Endothelial cell of umbilical vein (primary cell): ENCODE measurements at places on chromosomes 7 and 10. TPM values are rescaled to one million over a fixed set of nuclear protein-coding genes. Genes with fewer than 3 reads are reported as not detected.

DNA sequence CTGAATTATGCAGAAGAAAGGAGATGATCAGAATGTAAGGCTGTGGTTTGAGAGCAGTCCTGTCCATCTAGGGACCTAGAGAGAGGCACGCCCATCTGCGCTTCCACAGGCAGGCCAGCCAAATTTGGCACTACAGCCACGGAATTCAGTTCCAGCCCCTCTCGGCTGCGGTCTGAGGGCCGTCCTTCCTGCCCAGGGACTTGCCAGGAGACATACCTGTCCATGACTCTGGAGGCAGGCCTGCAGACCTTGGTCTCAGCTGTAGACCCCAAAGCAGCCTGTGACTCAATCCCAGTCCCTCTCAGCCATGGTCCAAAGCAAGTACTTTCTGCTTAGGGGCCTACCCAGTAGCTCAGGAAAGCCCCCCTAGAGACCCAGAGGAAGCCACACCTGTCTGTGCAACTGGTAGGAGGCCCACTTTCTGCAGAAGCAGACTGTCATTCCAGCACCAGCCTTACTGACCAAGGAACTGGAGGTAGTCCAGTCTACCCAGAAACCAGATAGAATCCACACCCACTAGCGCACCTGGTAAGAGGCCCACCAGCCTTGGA lies 720.9 kb downstream of the PARD3 start:
- DNase-seq = no peak
- no peaks in the 10 kb centered on the region for H3K36me3 ChIP-seq
- no peaks in the 10 kb centered on the region for H3K4me1 ChIP-seq
- peaks cover 2% of the 10 kb centered on the region for H3K27me3 ChIP-seq
- no peak overlapping the region for H3K4me3 ChIP-seq
- H3K27ac ChIP-seq = no peak overlapping the region

GRCh38 chr10:123129618-123130271 lies 6.0 kb upstream of the HMX3 start:
- DNase-seq = no peak
- H3K27me3 ChIP-seq = peaks cover 44% of the 10 kb centered on the region
- H3K27ac ChIP-seq = no peak overlapping the region
- no peak overlapping the region for H3K4me3 ChIP-seq
- H3K4me1 ChIP-seq = peaks cover 6% of the 10 kb centered on the region

DNA sequence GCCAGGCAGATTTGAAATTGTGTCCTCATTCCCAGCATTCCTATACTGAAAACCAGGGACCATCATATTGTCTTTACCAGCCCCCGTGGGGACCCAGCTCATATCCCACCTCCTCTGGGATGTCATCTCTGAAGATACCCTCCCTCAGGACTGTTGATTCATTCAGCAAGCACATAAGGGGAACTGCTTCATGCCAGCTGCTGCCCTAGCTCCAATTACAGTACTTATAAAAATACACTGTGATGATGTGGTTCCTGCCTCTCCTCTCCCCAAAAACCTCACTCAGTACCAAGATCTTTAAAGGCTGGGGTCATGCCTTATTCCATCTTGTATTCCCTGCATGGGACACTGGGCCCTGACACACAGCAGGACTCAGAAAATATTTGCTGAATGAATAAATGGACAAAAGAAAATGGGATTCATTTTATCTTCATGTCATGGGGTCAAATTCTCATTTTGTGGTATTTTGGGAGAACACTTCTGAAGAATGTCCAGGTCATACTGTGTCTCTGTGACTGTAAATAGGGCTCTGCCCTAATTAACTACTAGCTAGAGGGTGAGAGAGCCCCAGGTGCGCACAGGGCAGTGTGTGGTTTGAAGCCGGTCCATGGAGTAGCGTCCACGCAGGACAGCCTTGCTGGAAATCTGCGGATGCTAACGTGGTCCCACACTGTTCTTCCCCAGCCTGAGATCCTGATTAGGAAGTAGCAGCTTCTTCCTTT lies 29.0 kb upstream of the DAGLB start:
- no peak overlapping the region for H3K4me3 ChIP-seq
- DNase-seq = no peak
- peaks cover 10% of the 10 kb centered on the region for H3K36me3 ChIP-seq
- no peak overlapping the region for H3K27ac ChIP-seq

DNA sequence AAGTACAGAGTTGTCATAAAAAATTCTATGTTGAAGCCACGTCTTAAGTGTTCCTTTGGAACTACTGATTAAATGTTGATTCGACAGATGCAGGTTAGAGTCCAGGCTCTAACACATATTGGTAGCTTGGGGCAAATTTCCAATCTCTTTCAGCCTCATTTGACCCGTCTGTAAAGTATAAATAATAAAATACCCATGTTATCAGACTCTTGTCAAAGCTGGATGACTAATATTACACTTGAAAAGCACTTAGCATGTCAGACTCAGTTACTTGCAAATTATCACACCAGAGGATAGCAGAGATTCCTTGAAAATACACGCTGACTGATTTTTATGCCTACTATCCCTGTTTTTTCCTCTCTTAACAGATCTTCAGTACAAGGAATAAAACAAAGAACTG lies 18.1 kb upstream of the MACC1 start:
- H3K27ac ChIP-seq = no peak overlapping the region
- H3K36me3 ChIP-seq = no peaks in the 10 kb centered on the region
- no peak for DNase-seq
- no peaks in the 10 kb centered on the region for H3K27me3 ChIP-seq
- no peak overlapping the region for H3K4me3 ChIP-seq

DNA sequence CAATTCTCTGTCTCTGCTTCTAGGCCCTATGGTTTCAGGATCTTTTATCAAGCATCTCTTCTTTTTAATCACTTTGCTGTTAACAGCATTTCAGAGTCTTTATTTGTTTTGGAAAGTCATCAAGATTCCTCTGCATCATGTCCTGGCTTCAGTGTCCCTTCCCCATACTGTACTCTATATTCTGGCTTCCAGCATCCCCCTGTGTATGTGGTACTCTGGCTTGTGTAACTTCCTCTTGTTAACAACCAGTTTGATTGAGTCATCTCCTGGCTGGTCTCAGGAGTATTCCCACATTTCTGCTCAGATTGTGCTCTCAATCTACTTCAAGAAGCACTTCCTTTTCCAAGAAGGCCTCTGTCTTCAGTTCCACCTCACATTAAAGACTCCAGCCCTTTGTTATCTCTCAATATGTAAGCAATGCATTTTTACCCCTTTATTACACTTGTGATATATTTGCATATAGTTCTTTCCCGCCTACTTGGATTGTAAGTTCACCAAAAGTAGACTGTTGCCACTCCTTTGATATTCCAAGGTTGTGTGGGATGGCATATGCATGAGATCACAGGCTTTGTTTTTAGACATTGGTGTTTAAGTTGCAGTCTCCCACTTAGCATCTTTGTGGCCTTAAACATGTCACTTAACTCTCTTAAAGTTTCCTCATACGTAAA lies 15.1 kb upstream of the ATE1 start:
- H3K27me3 ChIP-seq = no peaks in the 10 kb centered on the region
- H3K4me3 ChIP-seq = no peak overlapping the region
- peak overlapping the region; percentile 69 for H3K27ac ChIP-seq
- H3K36me3 ChIP-seq = no peaks in the 10 kb centered on the region
- H3K4me1 ChIP-seq = peaks cover 23% of the 10 kb centered on the region

- H3K36me3 ChIP-seq = no peaks in the 10 kb centered on the region
- no peak overlapping the region for H3K4me3 ChIP-seq
- H3K4me1 ChIP-seq = no peaks in the 10 kb centered on the region
- H3K27ac ChIP-seq = no peak overlapping the region
Measured at GRCh38 chr10:51911723-51912122, 212.3 kb upstream of the CSTF2T start.

DNA sequence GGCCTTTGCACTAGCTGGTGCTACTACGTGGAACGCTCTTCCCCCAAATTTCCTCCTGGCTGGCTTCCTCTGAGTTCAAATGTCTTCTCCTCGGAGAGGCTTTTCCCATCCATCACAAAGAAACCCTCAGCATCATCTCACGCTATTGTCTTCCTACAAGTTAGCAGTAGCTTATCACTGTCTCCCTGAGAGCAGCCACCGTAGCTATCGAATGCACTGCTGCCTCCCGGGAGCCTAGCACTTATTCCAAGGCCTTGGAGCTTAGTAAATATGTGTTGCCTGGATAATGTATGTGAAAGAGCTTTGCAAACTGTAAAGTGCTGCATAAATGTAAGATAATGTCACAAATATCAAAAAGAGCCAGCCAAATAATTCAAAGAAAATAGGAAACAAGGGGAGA lies 124.4 kb downstream of the KCNMA1 start:
- no peaks in the 10 kb centered on the region for H3K27me3 ChIP-seq
- no peaks in the 10 kb centered on the region for H3K36me3 ChIP-seq
- H3K4me1 ChIP-seq = no peaks in the 10 kb centered on the region
- H3K4me3 ChIP-seq = no peak overlapping the region

DNA sequence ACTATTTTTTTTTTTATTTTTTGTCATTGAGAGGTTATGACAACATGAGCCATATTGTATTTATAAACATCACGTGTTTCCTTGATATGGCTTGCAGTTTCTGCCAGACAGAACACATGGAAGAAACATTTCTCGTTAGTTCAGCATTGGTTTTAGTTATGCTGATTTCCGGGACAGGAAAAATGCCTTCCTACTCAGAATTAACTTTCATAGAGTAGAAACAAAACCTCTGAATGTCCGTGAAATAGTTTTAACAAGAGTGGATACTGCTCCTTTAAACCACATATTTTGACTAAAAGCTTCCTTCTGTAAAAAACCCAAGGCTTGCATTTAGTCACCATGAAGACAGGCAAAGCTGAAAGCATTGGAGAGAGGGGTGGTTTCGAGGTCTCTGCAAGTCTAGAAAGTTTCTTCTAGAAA lies 240.4 kb downstream of the KIAA1217 start:
- peak overlapping the region; percentile 18 for H3K4me3 ChIP-seq
- no peaks in the 10 kb centered on the region for H3K36me3 ChIP-seq
- H3K27me3 ChIP-seq = no peaks in the 10 kb centered on the region
- peak overlapping the region; percentile 45 for H3K27ac ChIP-seq
- peaks cover 12% of the 10 kb centered on the region for H3K4me1 ChIP-seq

GRCh38 chr7:81949306-81949705 lies 179.5 kb upstream of the HGF start:
- H3K4me3 ChIP-seq = no peak overlapping the region
- H3K27ac ChIP-seq = no peak overlapping the region
- no peaks in the 10 kb centered on the region for H3K27me3 ChIP-seq
- DNase-seq = no peak

GRCh38 chr10:128463991-128464760 lies 338.0 kb upstream of the MKI67 start:
- no peak overlapping the region for H3K27ac ChIP-seq
- H3K4me3 ChIP-seq = no peak overlapping the region
- no peaks in the 10 kb centered on the region for H3K4me1 ChIP-seq
- H3K27me3 ChIP-seq = no peaks in the 10 kb centered on the region
- DNase-seq = peak; percentile 44

GRCh38 chr7:81626008-81626407 lies 143.8 kb downstream of the HGF start:
- DNase-seq = peak; percentile 10
- H3K27ac ChIP-seq = no peak overlapping the region
- no peak overlapping the region for H3K4me3 ChIP-seq
- no peaks in the 10 kb centered on the region for H3K27me3 ChIP-seq
- H3K4me1 ChIP-seq = peaks cover 27% of the 10 kb centered on the region

Gene OR2A42
- total RNA-seq = not detected in 2 replicates

Gene MTERF1
- 10.2 TPM in 2 replicates for total RNA-seq

Gene ENO4
- not detected in 2 replicates for total RNA-seq

Gene PHKG1
- 0.72 and 1.00 TPM in 2 replicates for total RNA-seq

Gene TAC1
- total RNA-seq = not detected in 2 replicates
